Hematopoietic multipotent progenitor cell (in vitro differentiated cells): ENCODE measurements at places on chromosomes 12 and 14.

GRCh38 chr14:87437158-87437557 is 555.8 kb downstream of the GALC start:
- DNase-seq, result no peak

DNA sequence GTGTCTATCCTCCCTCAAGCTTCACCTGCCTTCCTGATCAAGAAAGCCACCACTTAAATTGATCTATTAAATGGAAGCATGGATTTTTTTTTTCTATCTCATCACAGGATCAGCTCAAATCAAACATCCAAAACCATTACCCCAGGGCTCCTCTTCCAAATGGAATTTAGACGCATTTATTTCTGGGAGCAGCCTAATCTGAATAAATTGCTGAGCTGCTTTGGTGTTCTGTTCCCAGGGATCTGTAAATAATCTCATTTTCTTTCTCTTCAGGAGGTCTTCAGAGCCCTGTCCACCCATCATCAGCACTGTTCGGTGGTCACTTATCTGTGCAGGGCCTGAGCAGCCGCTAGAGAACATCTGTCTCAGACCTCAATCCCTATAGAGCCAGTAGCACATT is 695.4 kb upstream of the TMEM132C start:
- DNase-seq, result no peak

GRCh38 chr12:57693317-57693658 is 644 bp upstream of the OS9 start:
- no peak for DNase-seq

GRCh38 chr14:23621204-23621931 is 14.8 kb upstream of the DHRS2 start:
- DNase-seq, result no peak

DNA sequence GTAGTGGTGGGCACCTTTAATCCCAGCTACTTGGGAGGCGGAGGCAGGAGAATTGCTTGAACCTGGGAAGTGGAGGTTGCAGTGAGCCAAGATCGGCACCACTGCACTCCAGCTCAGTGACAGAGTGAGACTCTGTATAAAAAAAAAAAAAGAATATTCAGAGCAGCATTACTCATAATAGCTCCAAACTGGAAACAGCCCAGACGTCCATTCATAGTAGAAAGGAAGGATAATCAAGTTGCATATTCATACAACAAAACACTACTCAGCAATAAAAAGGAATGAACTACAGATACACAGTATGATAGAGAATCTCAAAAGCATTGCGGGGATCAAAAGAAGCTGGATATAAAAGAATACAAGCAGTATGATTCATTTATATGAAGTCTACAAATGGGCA is 19.1 kb downstream of the TMEM30B start:
- DNase-seq, result no peak

DNA sequence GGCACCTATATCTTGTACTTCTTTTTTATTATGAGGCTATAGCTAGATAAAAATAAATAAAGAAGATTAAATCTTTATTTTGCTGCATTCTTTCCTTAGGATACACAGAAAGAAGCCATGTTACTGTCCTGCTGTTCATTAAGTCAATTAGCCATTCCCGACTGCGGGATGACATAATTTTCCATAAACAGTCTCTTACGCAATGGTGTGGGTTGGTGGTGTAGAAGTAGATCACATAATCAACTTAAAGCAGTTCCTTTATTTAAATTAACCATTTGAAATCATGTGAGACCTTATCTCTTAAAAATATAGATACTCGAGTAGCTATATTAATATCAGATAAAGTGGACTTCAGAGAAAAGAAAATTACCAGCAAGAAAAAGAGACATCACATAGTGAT is 40.2 kb downstream of the TAOK3 start:
- DNase-seq, result no peak

- DNase-seq, result no peak
Observed at GRCh38 chr12:51382173-51382572, 9.0 kb downstream of the GALNT6 start.

DNA sequence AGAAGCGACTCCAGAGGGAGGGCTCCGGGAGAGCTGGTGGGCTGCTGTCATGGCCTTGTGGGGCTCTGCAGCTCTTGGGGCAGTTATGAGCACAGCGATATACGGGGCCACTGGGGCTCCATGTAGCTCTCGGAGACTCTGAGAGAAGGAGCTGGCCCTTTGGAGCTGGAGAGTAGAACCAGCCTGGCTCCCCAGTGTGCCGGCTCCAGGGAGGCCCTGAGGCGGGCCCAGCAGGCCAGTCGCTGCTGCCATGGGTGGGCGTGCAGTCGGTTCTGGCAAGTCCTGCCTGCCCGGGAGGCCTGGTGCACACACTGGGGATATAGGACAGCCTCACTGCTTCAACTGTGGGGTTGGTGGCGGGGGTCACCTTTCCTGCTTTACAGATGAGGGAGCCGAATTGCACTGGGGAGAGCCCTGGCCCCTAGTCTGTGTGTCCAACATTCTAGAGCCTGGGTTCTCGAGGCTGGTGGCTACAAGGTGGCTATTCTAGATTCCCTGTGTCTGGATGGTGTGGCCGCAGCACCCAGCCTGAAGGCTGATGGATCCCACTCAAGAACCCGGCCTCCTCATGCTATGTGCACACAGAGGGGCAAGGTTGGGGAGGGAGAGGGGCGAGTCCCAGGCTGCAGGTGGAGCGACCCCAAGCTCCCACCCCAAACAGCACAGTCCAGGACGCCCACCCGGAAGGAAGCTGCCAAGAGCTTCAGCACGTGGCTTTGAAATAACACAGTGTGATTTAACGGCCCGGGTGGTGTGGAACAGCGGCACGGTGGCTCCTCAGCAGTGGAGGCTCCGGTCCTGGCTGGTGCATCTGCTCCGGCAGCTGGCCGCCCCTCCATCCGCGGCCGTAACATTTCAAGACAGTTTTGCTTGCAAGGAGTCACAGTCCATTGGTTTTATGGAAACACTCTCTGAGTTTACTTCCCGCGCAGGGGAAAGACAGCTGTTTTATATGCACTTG is 188.3 kb upstream of the C14orf180 start:
- DNase-seq, result no peak
